A549 treated with Hydrocortisone at 1 μM for 4 hours (cell line): ENCODE measurements at places on chromosomes 5 and 9. TPM values are rescaled to one million over a fixed set of nuclear protein-coding genes. Genes with fewer than 3 reads are reported as not detected.

Gene TTC16
- total RNA-seq = 0.03 to 0.12 TPM (median 0.03 TPM) in 4 of 5 replicates, not detected in the other

Gene FCN2
- total RNA-seq = not detected in 5 replicates

Gene ARPC5L
- 56.3 to 81.0 TPM (median 69.1 TPM) in 5 replicates for total RNA-seq

Gene CARTPT
- total RNA-seq = not detected in 5 replicates

Gene ADGRV1
- 0.44 to 1.2 TPM (median 0.56 TPM) in 5 replicates for total RNA-seq

Gene ANGPTL2
- total RNA-seq = 0.05 TPM in 1 of 5 replicates, not detected in the others

Gene NEURL1B
- total RNA-seq = 7.0 to 10.4 TPM (median 9.4 TPM) in 5 replicates
